ENCODE measurements at places on chromosomes 5 and 9.

- no peak for DNase-seq
Measured at GRCh38 chr5:170418736-170419135, 29.6 kb upstream of the KCNMB1 start.

DNA sequence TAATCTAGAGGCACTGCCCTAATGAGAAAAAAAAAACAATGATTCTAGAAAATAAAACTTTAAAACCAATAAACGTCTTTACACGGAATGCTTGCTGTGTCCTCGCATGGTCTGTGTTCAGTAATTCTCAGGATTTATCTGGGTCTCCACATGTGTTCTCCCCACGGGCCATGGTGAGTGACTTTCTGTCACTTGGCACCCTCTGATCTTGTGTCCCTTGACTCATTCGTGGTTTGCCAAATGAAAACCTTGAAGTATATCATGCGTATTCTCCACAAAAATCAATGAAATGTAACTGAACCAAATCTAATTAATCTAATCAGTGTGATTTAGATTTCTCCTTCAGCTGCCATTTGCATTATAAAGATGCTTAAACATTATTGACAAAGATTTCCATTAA is 48.0 kb downstream of the UBE2QL1 start:
- DNase-seq, result no peak

DNA sequence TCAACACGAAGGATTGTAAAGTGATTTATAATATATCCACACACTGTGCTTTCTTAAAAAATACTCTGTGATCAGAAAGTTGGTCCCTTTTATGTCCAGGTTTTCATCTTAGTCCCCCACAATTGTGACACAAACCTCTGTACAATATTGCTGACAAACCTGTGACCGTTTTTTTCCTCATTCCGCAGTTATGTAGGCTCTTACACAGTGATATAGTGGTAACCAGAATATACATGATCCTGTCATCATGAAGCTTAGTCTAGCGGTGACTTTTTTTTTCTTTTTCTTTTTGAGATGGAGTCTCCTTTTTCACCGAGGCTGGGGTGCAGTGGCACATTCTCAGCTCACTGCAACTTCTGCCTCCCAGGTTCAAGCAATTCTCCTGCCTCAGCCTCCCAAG is 8.7 kb downstream of the ANP32B start:
- no peak for DNase-seq

DNA sequence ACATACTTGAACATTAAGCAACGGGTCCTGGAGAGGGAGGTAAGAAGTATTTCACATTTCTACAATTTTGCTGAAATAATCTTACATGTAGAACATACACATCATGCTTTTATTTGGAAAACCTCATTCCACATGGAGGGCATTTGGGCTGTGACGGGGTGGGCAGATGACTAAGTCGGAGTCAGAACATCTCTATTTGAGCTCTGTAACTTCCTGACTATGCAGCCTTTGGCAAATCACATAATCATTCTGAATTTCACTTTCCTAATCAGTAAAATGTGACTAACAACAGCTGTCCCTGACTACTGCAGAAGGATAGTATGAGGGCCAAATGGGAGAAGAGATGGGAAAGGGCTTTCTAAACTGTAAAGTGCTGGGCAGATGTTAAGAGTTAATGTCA is 17.1 kb upstream of the IL6ST start:
- peak; percentile 92 for DNase-seq

GRCh38 chr9:7967093-7967827 is 167.7 kb upstream of the DMAC1 start:
- no peak for DNase-seq

- no peak for DNase-seq
Measured at GRCh38 chr5:156835905-156836304, 14.2 kb upstream of the PPP1R2B start.
